ENCODE measurements at places on chromosomes 1 and 21. TPM values are rescaled to one million over a fixed set of nuclear protein-coding genes. Genes with fewer than 3 reads are reported as not detected.

DDR2 gene
- total RNA-seq: 231 TPM

KCNC4 gene
- 9.0 TPM for total RNA-seq

- ATAC-seq: no peak
Measured at GRCh38 chr1:3703786-3704371, 48.4 kb upstream of the CCDC27 start.

- no peak for ATAC-seq
Measured at GRCh38 chr1:87800006-87800405, 471.3 kb downstream of the LMO4 start.

All from gastroesophageal sphincter (tissue), 4 donors.